Stimulated activated CD8-positive, alpha-beta memory T cell treated with anti-CD3 and anti-CD28 coated beads, Interleukin-7, amount 100 ng/mL, for 1 hour (primary cell): ENCODE measurements at places on chromosomes 1 and 21.

- no peak for DNase-seq
Measured at GRCh38 chr1:228751360-228752098, 16.2 kb downstream of the RHOU start.

- DNase-seq, result no peak
Measured at GRCh38 chr1:8408151-8408839, 90.4 kb downstream of the SLC45A1 start.

DNA sequence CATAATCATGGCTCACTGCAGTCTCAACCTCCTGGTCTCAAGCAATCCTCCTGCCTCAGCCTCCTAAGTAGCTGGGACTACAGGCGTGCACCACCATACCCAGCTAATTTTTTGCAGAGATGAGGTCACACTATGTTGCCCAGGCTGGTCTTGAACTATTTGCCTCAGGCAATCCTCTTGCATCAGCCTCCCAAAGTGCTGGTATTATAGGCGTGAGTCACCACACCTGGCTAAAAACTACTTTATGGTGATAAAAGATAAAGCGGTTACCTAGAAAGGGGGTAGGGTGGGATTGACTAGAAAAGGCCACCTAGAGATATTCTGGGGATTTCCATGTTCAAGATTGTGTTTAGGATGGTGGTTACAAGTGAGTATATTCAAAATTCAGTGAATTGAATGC is 5.0 kb downstream of the TSTD1 start:
- no peak for DNase-seq

- no peak for DNase-seq
Measured at GRCh38 chr1:93255222-93256079, 74.9 kb downstream of the CCDC18 start.

GRCh38 chr1:238951809-238952208 is 434.6 kb upstream of the CHRM3 start:
- no peak for DNase-seq
